ENCODE measurements at places on chromosomes 1 and 21. TPM values are rescaled to one million over a fixed set of nuclear protein-coding genes. Genes with fewer than 3 reads are reported as not detected.
A peak's percentile ranks its signal among the peaks of the same experiment; 100 is the strongest.

Gene CLCA4
- total RNA-seq = 0.07 TPM

Gene HRNR
- total RNA-seq = not detected

Gene GPR137B
- 15.5 TPM for total RNA-seq

Gene OR2T11
- not detected for total RNA-seq

Gene ZYG11A
- total RNA-seq = 1.1 TPM

Gene RGS7
- total RNA-seq = 1.1 TPM

DNA sequence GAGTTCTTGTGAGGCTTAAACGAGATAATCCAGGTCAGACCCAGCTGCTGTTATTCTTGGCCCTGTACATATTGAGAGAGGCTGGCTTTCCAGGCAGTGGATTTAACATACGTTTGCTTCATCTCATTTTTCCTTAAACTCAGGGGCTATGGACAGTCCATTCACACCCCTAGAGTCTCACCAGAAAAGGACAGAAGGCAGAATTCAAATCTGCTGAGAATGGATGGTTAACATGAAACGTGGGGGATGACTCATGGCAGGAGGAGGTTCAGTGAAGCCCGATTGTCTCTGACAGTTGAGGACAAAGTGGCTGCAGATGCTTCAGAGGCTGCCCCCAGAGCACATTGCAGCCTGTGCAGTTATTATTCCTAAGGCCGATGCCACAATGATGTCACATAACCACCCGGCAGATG, 39.5 kb downstream of the TGFB2 start:
- no peak for DNase-seq
- H3K4me3 ChIP-seq = no peak overlapping the region
- peaks cover 11% of the 10 kb centered on the region for H3K4me1 ChIP-seq
- no peaks in the 10 kb centered on the region for H3K36me3 ChIP-seq
- no peaks in the 10 kb centered on the region for H3K27me3 ChIP-seq

- no peak overlapping the region for H3K4me3 ChIP-seq
- H3K27me3 ChIP-seq = no peaks in the 10 kb centered on the region
- peak overlapping the region; percentile 73 for H3K27ac ChIP-seq
- peaks cover 25% of the 10 kb centered on the region for H3K4me1 ChIP-seq
- H3K36me3 ChIP-seq = no peaks in the 10 kb centered on the region
These were observed 211.0 kb downstream of the TOMM20 start for GRCh38 chr1:234917495-234918180.

DNA sequence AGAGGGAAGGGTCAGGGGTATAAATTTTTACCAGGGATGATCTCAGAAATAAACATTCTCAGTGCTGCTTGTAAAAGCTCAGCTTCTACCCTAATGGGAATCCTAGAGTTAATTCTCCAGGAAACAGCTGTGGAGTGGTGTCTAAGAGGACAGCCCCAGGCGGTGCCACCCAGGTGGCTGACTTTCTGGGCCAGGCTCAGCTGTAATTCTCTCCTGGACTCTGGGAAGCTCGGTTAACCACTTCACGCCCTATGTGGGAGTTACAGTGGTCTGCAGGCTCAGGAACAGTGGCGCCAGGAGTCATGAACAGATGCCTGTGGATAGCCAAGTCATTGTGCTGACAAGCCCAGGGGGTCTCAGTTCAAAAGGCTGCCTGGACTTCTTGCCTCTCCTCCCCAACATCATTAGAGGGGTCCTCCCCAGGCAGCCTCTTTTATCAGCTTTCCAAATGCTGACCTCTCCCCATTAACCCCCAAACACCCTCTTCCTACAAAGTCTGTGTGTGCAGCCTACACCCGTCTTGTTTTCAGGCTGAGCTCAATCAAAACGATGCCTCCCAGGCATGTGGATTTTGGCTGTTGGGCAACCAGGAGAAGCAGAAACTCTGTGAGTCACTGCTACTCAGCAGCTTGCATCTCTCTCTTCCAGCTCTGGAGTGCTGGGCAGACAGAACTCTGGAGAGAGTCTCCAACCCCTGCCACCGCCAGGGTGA, 1.2 kb downstream of the HHIPL2 start:
- H3K36me3 ChIP-seq = no peaks in the 10 kb centered on the region
- DNase-seq = peak; percentile 54
- H3K27me3 ChIP-seq = no peaks in the 10 kb centered on the region
- no peak overlapping the region for H3K4me3 ChIP-seq
- H3K4me1 ChIP-seq = peaks cover 9% of the 10 kb centered on the region

- H3K27me3 ChIP-seq = no peaks in the 10 kb centered on the region
- no peaks in the 10 kb centered on the region for H3K36me3 ChIP-seq
- H3K27ac ChIP-seq = peak overlapping the region; percentile 84
- H3K4me1 ChIP-seq = peaks cover 17% of the 10 kb centered on the region
- H3K4me3 ChIP-seq = no peak overlapping the region
These were observed 29.8 kb downstream of the SLC30A1 start for GRCh38 chr1:211549092-211549711.

DNA sequence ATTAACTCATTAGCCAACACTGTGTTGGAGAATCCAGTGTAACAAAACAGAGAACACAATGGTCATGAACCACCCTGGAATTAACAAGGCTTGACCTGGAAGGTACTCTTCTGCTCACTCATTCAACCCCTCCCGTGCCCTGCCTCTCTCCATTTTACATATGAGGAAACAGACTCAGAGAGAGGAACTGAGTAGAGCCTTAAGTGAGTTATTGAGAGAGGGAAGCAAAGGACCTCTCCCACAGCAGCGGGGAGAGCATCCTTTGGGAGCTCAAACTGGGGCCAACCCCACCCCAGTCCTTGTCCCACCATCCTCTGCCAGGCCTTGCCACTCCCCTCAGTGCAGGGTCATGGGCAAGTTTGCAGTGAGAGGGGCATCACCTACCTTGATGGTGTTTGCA, 1.4 kb downstream of the S100A12 start:
- no peak for DNase-seq
- H3K27me3 ChIP-seq = no peaks in the 10 kb centered on the region
- H3K36me3 ChIP-seq = no peaks in the 10 kb centered on the region
- no peak overlapping the region for H3K27ac ChIP-seq
- no peaks in the 10 kb centered on the region for H3K4me1 ChIP-seq
- no peak overlapping the region for H3K4me3 ChIP-seq

GRCh38 chr1:76070538-76070937, 4.0 kb upstream of the ST6GALNAC3 start:
- no peak for DNase-seq
- H3K4me1 ChIP-seq = peaks cover 23% of the 10 kb centered on the region
- H3K27me3 ChIP-seq = no peaks in the 10 kb centered on the region
- no peaks in the 10 kb centered on the region for H3K36me3 ChIP-seq
- no peak overlapping the region for H3K27ac ChIP-seq

DNA sequence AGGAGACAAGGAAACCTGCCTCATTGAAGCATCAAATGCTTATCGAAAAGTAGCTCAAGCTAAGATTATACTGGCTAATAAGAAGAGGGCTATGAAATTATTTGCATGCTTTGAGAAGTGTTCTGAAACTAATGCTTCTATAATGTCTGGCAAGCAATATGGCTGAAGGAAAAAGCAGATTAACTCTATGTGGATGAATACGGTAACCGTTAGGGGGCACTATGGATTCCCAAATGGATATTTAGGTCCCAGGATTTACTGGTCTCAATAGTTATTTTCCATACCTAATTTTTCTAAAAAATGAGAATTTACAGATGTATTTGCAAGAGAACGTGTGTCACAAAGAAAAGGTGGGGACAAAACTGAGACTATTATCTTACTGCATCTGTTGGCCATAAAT, 34.6 kb upstream of the RRP15 start:
- no peaks in the 10 kb centered on the region for H3K4me1 ChIP-seq
- H3K36me3 ChIP-seq = no peaks in the 10 kb centered on the region
- no peak for DNase-seq
- no peak overlapping the region for H3K27ac ChIP-seq
- no peaks in the 10 kb centered on the region for H3K27me3 ChIP-seq

- H3K36me3 ChIP-seq = no peaks in the 10 kb centered on the region
- H3K27me3 ChIP-seq = no peaks in the 10 kb centered on the region
- H3K27ac ChIP-seq = no peak overlapping the region
- no peaks in the 10 kb centered on the region for H3K4me1 ChIP-seq
These were observed 14.3 kb downstream of the RC3H1 start for GRCh38 chr1:174007851-174008250.

GRCh38 chr1:168932539-168932938, 174.0 kb upstream of the ATP1B1 start:
- DNase-seq = no peak
- no peak overlapping the region for H3K27ac ChIP-seq
- H3K36me3 ChIP-seq = no peaks in the 10 kb centered on the region
- H3K4me1 ChIP-seq = peaks cover 3% of the 10 kb centered on the region
- no peak overlapping the region for H3K4me3 ChIP-seq

- no peaks in the 10 kb centered on the region for H3K27me3 ChIP-seq
- peaks cover 14% of the 10 kb centered on the region for H3K4me1 ChIP-seq
- no peak for DNase-seq
- H3K4me3 ChIP-seq = no peak overlapping the region
These were observed 49.4 kb downstream of the DYRK1A start for GRCh38 chr21:37415939-37416338.

DNA sequence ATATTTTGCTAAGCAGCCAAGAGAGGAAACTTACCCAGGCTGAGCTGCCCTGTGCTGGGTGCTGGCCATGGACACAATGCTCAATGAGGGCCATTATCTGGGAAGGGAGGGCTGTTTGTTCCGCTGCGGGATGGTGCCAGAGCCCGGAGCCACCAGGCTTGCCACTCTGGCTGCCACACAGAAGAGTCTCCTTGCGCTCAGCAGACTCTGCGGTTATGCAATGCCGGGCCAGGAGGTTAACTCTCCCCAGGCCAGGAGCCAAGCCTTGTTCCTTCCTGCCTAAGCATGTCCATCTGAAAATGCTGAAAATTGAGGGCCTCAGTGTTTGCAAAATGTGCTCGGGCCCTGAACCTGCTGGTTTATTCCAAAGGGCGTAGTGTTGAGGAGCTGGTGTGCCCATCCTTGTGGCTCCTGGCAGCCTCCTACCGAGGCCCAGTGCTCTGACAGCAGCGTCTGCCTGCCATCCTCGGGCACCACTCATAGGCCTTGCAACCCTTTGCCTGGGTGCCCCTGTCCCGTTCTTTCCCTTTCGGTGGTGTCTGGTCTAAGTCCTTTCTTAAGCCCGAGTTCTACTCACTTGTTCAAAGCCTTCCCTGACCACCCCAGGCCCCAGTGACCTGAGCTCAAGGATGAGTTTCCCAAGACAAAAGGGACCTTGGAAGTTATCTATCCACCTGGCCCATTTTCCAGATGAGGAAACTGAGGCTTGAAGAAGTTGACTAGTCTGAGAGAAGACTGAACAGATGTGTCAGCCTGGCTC, 133.8 kb upstream of the EDN2 start:
- peaks cover 8% of the 10 kb centered on the region for H3K4me1 ChIP-seq
- no peaks in the 10 kb centered on the region for H3K27me3 ChIP-seq
- H3K27ac ChIP-seq = no peak overlapping the region
- no peak overlapping the region for H3K4me3 ChIP-seq
- DNase-seq = no peak
- H3K36me3 ChIP-seq = no peaks in the 10 kb centered on the region

DNA sequence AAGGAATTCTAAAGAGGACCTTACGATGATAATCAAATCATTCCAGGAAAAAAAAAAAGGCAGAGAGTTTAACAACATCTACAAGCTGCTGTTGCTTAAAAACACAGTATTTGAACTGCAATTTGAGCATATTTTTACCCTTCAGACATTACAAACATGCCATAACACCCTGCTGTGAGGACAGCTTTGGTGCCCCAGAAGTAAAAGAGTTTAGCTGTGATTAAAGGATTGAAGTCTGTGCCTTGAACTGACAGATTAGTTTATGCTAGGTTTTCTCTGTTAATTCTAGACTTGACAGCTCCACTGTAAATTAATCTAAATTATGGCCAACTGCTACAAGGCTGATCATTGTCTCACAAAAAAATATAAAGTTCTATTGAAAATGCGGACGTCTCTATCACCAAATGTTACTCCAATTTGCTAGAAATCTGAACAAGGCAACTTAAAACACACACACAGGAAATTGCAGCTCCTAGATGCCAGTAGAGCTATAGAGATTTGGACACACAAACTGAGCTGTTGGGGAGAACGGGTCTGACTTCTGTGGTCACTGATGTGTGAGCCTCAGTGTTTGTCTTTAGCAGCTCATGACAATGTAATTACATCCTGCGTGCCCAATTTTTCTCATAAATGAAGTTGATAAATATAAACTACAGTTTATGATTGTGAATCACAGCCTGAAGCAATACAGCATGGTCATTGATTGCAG, 217.9 kb downstream of the NTNG1 start:
- H3K4me3 ChIP-seq = no peak overlapping the region
- no peak overlapping the region for H3K27ac ChIP-seq
- H3K36me3 ChIP-seq = no peaks in the 10 kb centered on the region

DNA sequence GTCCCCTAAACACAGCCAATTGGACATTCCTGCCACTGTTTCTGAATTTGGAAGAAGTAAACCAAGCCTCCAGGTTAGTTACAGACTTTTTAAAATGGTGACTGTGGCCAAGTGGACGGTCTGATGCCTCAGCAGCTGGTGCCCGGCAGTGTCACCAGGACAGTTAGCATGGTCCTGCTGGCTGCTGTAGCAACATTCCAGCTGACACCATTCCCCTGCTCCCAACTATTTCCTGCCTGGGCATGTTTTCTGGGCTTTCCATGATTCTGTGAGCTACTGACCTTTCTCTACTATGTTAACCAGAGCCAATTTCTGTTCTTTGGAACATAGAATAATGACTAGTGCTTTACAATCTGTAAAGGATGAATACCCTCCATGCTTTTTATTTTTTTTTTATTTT, 95.0 kb downstream of the TLR5 start:
- no peak overlapping the region for H3K4me3 ChIP-seq
- H3K4me1 ChIP-seq = peaks cover 3% of the 10 kb centered on the region
- no peak for DNase-seq

DNA sequence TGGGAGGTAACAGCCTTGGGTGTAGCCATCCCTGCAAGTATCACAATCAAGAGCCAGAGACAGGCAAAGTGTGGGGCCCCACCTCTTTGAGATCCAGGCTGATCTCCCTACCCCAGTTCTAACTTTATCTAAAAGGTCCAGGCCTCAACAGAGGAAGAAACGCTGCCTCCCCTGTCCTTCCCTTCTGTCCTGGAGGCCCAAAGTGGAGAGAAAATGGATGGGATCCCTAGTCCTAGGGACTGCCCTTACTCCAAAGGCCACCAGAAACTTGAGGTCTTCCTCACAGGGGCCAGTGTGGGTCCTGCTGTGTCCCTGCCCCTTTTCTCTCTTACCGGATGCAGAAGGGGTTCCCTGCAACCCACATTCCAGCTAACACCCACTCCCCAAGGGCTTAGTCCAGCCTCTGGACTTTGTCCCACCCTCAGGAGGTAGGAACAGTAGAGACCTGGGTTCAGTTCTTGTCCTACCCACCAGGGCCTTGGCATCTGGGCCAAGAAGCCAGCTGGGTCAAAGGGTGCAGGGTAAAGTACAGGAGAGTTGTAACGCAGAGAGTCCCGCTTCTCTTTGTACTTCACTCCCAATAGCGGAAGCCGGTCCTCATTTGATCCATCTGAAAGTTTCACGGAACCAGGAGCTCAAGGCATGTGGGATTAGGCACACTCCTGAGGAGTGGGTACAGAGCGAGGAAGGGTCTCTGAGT, 1.9 kb downstream of the HDGF start:
- peak overlapping the region; percentile 100 for H3K27ac ChIP-seq
- peak; percentile 44 for DNase-seq
- H3K27me3 ChIP-seq = no peaks in the 10 kb centered on the region
- H3K36me3 ChIP-seq = no peaks in the 10 kb centered on the region
- H3K4me3 ChIP-seq = peak overlapping the region; percentile 50

Data from hepatocyte (in vitro differentiated cells).